ENCODE measurements at places on chromosomes 12 and 14.

- DNase-seq, result peak; percentile 81
These were observed at the start of gene INHBE for GRCh38 chr12:57454566-57455373. INHBE (plus strand) TSS chr12:57455307; CDS start chr12:57455537, 230 bp downstream.

GRCh38 chr14:78653173-78653572, 483.0 kb downstream of the NRXN3 start:
- no peak for DNase-seq

DNA sequence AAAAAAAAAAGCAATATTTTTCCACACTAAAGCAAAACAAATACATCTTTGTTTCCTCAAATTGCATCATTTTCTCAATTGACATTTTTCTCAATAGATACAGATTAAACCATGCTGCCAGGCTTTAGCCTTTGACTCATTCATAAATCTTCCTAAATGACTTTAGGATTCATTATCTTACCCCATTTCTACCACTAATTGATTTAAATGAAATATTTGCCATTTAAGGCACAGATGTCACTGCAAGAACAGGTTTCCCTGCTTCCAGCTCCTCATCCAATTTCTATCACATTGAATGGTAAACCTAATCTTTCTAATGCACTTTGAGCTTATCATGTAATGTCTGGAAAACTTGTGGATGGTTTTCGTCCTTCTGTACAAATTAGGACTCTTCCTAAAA, 298.7 kb downstream of the RPL10L start:
- DNase-seq, result no peak

DNA sequence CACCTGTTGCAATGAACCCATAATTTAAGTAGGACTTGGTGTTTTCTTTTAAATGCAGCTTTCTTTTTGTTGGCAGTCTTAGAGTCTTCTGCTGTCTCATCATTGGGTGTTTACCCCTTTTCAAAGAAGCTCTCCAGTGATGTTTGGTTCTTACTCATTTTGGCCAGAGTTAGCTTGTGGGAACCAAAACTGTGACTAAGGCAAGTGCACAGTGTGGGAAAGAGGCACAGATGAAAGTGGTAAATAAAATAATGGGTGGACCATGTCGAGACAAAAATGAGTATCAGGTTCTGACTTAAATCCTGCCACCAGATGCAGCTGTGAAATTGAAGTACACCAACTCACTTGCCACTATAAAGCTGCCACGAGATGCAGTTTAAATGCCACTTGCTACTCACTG, 615.4 kb upstream of the MIS18BP1 start:
- no peak for DNase-seq

- no peak for DNase-seq
These were observed 42.5 kb downstream of the CCDC88C start for GRCh38 chr14:91374879-91375702.

DNA sequence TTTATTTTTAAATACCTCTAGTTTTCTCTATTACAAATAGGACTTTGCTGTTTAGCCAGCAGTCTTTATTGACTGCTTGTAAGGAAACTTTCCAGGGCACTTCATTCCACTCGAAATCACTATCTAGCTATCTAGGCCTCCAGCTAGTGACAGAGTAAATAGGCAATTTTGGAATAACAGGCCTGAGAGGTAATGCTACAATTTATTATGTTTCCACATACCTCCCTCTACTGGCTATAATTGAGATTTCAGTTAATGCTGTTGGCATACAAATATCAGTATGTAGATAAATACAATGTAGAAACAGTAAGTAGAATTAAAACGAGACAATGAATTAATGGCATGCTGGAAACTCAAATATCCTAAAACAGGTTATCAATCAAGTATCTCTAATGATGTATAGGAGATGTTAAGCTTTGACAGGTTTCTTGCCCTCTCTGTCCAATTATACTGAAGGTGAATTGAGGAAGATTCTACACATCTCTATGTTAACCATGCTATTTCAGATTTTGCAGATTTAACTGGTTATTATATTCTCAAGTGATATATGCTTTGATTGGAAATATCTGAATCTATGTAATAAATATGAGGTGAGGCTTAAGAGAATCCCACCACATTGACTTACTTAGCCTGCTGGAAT, 7.2 kb downstream of the DTD2 start:
- DNase-seq, result peak; percentile 46

DNA sequence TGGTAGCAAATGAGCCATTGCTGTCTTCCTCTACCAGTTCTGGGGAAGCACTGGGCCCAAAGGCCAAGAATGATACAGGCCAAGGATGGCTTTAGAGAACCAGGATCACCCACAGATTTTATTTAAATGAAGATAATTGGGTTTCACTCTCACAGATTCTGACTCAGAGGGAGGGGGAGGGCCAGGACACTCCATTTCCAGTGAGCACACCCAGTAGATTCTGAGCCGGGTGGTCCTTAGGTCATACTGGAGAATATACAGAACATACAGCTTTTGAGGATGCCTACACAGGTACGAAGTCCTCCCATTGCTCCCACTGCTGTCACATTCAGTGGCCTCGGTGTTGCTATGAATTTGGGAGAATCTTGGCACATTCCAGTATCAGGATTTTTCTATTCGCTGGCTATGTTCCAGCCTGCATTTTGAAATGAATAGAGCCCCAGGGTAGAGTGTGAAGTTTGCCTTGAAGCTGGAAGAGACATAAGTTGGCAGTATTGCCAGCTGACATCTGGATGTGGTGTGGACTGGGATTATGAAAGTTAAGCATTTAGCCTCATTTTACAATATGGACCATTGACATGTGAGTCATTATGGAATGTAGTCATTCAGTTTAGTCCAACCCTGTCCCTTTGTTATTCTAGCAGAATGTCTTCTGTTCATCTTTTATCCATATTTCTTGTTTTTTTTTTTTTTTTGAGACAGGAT, 45.8 kb upstream of the POC1B start:
- DNase-seq, result peak; percentile 81

GRCh38 chr12:131598717-131599116, 112.2 kb upstream of the SFSWAP start:
- no peak for DNase-seq

GRCh38 chr12:6310771-6311610, 509 bp downstream of the PLEKHG6 start:
- no peak for DNase-seq

- DNase-seq, result no peak
These were observed 177.6 kb upstream of the LMNTD1 start for GRCh38 chr12:25730489-25731349.

- peak; percentile 80 for DNase-seq
These were observed 2.3 kb upstream of the DIO2 start for GRCh38 chr14:80213602-80214001.

DNA sequence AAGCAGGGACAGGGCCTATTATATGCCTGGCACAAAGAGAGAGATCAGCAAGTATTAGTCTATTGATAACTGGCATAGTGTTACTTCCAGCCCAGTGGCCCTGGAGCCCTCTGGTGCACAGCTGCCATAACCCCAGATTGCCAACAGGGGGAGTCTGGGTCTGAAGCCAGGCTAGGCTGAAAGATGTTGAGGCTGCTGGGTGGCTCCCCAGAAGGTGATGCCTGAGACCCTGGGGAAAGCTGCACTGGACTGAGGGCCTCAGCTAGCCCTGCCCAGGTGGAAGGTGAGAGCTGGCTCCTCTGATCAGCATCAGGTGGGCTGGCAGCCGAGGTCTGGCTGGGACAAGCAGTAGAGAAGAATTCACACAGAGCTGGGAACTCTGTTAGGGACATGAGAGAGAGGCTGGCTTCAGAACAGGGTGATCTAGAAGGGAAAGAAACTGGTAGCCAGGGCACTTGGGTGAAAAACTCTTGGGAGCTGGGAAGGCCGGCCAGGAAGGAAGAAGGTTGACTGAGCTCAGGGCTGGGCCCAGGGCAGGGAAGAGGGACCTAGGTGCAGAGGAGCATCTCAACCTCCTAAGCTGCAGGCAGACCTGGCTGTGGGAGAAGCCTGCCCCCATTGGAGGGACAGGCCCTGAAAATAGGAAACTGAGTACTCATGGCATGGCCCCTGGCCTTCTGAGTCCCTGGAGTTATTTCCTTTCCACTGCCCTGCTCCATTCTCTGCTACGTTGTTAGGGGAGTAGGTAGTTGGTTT, 3.9 kb downstream of the GZMH start:
- DNase-seq, result peak; percentile 33

- DNase-seq, result no peak
These were observed 140.5 kb upstream of the CCND2 start for GRCh38 chr12:4133029-4133428.

DNA sequence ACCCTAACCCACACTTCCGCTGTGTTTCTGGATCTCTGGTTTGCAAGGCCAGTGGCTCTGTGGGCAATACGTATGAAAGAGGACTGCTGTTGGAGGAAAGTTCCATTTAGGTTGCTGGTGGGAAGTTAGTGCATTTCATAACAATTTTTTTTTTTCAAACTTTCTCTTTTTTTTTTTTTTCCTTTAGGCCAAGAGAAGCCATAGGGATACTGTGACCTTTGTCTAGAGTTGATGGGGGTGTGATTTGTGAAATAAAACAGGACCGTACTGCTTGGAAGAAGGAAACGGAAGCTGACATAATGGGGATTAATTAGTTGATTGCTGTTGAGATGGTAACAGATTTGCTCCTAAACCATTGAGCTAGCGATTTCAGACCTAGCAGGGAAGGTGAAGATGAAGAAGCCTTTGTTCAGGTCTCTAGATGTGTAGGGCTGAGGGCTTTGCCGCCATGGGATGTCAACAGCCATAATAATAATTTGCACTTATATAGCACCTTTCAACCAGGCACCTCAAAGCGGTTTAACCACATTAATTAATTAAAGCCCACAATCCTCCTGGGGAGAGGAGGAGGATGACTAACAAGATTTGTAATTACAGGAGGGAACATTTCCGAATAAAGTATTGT, 315.3 kb downstream of the ZFP36L1 start:
- no peak for DNase-seq

DNA sequence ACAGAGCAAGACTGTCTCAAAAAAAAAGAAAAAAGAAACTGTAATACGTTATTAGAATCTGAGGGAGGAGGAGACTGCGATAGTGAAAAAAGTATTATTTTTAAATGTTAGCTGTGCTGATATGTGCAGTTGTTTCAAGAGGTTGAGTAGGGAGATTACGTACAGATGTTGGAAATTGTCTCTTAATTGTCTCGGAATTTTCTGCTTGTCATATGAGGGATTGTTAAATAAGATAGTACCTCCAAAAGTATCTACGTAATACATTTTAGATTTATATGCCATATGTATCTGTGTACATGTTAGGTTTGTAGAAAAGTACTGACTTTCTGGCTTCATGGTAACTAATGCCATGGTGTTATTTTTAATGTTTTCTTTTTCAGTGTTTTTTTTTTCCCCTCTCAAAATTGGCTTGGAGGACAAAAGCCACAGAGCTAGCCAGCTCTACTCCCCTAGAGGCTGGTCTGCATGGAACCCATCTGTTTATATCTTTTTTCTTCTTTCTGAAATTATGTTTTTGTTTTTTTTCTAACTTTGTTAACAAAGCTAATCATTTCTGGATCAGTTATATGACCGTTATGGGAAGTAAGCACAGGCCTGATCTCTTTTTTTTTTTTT, 3.4 kb downstream of the RIMKLB start:
- no peak for DNase-seq

DNA sequence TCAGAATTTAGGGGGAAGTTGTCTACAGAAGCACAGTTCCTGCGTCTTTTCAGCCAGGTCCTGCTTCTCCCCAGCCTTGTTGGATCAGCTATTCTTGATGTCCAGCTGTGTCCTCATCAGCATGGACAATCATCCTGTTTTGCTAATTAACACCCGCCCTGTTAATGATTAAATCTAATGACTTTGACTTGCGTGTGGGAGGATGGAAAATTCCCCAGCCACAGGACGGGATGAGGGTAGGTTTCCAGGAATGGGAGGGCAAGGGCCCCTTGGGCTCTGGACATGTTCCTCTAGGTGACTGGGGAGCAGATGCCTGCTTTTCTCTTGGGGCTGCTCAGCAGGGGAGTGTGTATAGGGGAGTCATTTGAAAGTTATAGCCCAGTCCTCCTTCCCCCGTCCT, 5.3 kb upstream of the PPP1R1A start:
- DNase-seq, result no peak

DNA sequence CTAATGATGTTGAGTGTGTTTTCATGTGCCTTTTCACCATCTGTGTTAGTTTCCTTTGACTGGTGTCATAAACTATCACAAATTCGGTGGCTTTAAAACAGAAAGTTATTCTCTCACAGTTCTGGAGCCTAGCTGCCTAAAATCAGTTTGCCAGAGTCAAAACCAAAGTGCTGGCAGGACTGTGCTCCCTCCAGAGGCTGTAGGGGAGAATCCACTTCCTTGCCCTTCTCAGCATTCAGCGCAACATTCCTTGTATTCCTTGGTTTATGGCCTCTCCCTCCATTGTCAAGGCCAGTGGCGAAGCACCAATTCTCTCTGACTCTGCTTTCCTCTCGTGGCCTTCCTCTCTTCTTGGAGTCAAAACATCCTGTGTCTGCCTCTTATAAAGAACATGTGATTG, 174.2 kb upstream of the PDE3A start:
- DNase-seq, result peak; percentile 46

- DNase-seq, result no peak
These were observed 3.6 kb downstream of the GALC start for GRCh38 chr14:87989221-87989955.

- DNase-seq, result no peak
These were observed 118.5 kb downstream of the RFLNA start for GRCh38 chr12:124413401-124413800.

DNA sequence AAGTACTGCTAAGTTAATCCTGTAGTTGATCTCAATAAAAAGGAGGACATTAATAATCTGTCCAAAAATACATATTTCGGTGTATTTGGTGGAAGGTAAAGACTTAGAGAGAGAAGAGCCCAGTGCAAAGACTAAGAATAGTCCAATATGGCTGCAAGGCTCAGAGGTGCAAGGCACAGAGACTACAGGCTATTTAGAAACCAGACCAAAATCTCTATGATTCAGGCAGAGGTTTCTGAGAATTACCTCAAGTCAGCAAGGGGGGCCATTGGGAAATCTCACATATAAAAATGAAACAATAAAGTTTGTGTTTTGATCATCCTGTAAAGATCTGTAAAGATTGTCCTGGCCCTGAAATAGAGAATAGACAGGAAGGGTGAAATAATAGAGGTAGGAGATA, 1173.0 kb downstream of the VRK1 start:
- DNase-seq, result no peak

GRCh38 chr14:96139169-96139568, 65.5 kb upstream of the BDKRB2 start:
- DNase-seq, result no peak

GRCh38 chr12:41302979-41303403, 114.9 kb downstream of the PDZRN4 start:
- DNase-seq, result no peak

- peak; percentile 85 for DNase-seq
These were observed 815 bp downstream of the C1RL start for GRCh38 chr12:7108003-7108795.

All from EL (cell line).